ENCODE measurements at places on chromosomes 3 and 15.

- no peak for DNase-seq
Measured at GRCh38 chr15:29480949-29481348, 211.3 kb upstream of the NSMCE3 start.

DNA sequence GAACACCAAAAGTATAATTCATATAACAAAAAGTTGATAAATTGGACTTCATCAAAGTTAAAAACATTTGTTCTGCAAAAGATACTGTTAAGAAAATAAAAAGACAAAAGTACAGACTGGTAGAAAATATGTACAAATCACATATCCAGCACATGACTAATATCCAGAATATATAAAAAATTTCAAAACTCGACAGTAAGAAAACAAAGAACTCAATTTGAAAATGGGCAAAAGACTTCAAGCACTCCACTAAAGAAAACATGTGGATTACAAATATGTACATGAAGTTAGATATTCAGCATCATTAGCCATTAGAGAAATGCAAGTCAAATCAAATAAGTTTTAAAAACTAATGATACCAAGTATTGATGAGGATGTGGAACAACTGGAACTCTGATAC, 6.7 kb downstream of the GK5 start:
- no peak for DNase-seq

DNA sequence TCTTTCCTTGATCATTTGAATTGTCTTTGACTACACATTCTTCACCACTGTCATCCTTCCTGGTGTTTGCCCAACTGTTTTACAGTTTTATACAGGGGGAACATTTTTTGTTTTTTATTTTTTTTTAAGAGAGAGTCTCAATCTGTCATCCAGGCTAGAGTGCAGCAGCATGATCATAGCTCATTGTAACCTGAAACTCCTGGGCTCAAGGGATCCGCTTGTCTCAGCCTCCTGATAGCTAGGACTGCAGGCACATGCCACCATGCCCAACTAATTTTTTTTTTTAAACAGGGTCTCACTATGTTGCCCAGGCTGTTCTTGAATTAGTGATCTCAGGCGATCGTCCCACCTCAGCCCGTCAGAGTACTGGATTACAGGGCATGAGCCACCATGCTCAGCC, 222.6 kb downstream of the BBX start:
- no peak for DNase-seq

GRCh38 chr15:26182441-26182840, 319.3 kb upstream of the ATP10A start:
- DNase-seq = no peak

DNA sequence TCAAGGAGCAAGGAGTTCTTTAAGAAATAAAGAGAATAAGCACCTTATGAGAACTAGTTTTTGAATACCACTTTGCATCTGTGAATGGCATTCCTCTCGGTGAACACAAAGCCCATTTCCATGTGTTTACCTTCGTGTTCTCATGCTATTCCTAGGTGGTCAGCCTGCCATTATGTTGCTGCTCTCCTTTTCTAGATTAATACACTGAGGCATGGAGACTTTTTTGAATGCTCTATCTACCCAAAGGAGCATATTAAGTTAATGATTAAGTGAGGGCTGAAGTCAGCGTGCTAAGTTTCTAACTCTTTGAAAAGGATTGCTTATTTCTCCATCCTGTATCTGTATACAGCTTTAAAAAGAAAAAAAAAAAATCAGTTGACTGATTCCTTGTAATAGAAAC, 394.5 kb downstream of the MECOM start:
- DNase-seq = no peak

DNA sequence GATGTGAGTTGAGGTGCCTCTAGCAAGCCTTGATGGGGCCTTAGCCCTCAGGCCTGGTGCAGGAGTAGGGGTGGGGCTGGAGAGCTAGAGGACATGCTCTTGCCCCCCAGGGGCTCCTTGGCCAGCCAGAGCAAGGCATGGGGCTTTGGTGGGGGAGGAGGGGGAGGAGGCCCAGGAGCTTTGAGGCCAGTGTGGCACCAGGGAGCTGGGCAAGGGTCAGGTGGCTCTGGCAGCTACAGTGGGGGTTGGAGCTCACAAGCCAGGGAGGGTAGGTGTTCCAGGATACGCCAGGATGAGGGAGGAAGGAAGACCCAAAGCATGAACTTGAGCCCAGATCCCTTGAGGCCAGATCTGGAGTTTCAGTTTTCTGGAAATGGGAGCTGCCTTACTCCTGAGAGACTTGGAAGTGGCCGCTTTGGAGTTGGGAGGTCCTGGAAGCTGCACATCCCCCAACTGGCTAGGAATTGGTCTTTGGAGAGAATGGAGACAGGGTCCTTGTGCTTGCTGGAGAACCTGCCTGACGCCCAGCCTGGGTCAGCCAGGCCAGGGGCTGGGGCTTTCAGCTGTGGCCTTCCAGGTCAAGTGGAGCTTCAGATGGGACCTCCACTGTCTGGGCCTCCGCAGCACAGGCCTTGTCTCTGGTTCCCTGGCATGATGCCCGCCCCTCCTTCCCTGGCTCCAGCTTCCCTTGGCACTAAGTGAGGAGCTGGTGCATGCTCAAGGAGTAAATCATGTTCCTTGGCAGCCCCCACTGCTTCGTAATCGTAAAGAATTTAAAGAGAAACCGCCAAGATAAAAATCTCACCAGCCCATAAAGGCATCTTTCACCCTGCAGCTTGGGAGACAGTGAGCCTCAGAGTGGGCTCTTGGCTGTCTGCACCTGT, 8.7 kb downstream of the SEMA3F start:
- DNase-seq = peak; percentile 96

- no peak for DNase-seq
Measured at GRCh38 chr3:126992776-126993175, 9.9 kb downstream of the PLXNA1 start.

DNA sequence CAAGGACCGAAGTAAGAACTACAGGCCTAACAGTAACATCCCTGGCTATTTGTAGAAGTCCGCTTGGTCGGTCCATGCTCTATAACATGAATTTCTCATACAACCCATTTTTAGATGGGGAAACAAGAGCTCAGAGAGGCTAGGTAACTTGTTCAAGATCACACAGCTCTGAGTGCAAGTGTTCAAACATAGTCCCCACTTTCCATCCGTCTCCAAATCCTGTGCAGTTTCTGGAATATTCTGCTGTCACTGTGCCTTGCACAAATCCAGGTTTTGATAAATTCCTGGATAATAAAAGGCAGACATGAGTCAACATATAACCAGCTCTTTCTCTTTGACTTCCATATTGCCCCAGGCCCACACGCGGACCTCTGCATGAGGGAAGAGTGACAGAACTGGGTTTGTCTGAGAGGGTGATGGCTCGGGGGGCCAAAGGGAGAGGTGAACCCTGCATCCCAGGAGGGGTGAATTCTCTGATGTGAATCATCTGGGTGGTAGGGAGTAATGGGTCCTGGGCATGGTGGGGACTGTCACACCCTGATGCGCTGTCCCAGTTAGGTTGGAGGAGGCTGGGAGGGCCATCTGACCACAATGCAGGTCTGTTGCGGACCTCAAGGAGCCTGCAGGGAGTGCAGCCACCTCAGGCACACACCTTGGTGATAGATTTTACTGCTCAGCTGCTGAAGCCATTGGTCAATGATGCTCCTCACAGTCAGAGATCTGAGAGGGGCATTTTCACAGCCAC, 162.2 kb downstream of the SMAD6 start:
- DNase-seq = no peak

- no peak for DNase-seq
Measured at GRCh38 chr3:90055666-90056065, 948.2 kb downstream of the EPHA3 start.

GRCh38 chr3:194330579-194330978, 20.5 kb downstream of the CPN2 start:
- DNase-seq = peak; percentile 69

GRCh38 chr15:56454836-56455235, 10.1 kb downstream of the MNS1 start:
- no peak for DNase-seq

DNA sequence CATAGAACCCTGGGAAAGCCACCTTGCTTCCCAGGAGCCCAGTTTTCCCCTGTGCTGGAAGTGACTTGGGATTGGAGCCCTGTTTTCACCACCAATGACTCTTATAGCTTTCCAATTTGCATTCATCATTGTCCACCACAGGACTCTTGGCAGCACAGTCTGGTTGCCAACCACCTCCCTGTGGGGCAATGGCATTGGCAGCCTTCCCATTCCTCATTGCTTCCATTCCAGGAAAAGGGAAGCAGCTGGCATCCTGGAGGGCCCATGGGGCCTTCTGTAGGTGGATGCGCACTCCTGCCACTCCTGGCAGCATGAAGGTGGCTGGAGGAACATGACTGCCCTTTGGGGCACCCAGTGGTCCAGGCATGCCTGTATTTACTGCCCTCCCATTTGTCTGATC, 57.7 kb downstream of the FEM1B start:
- DNase-seq = no peak

DNA sequence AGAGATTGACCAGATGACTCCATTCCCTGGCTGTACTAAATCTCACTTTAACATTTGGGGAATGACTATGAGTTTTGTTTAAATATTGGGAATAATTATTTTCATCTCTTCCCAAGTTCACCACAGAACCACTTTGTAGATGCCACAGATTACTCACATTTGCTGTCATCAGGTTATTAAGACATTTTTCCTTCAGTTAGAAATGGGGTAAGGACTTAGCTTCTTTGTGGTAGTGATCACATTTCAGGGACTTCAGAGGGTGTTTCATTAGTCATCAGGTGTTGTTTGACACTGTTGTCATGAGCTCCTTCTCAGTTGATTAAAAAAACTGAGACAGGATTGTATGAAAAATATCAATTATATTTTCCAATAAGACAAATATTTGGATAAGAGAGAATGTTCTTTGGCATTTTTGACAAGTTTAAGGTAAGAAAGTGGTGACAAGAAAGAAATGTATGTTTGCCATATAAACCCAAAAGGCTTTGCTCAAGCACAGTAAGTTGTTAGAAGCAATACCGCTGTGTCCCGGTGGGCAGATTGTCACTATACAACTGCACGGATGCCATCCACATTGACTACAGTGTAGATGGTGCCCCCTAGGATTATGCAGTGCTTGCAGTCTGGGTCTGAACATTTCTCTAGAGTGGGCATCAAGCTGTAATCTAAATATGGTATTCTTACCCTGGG, 22.3 kb downstream of the FBXL2 start:
- DNase-seq = no peak
